Ovary (tissue), 10 donors: ENCODE measurements at places on chromosomes 7 and 10. TPM values are rescaled to one million over a fixed set of nuclear protein-coding genes. Genes with fewer than 3 reads are reported as not detected.

DNA sequence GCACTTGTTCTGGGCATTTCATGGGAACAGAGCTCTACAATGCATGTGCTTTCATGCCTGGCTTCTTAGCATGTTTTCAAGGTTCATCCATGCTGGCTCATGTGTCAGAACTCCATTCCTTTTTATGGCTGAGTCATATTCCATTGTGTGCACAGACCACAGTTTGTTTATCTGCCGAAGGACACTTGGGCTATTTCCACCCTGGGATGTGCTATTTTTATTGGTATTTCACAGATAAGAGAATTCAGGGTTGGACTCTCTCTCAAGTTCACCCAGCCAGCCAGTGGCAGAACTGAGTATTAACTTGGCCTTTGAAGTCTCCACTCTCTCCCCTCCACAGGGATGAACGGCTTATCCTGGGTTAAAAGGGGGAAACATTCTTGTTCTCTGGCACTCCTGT is 190.7 kb upstream of the GPR26 start:
- DNase-seq: no peak

- no peak for DNase-seq
Measured at GRCh38 chr10:19209319-19209718, 160.7 kb downstream of the MALRD1 start.

- no peak for DNase-seq
Measured at GRCh38 chr10:102581981-102582580, 62.2 kb upstream of the TRIM8 start.

The LDB3 gene
- 1.5 TPM for total RNA-seq

The TAS2R41 gene
- total RNA-seq: not detected

The OR2A12 gene
- total RNA-seq: not detected

The SLC26A5 gene
- total RNA-seq: not detected

The SPDYE1 gene
- total RNA-seq: not detected

The CRHR2 gene
- total RNA-seq: not detected
